ENCODE measurements at places on chromosomes 6 and 20.

- DNase-seq = no peak
Observed at GRCh38 chr6:25219216-25219916, 59.8 kb upstream of the CARMIL1 start.

GRCh38 chr6:75603106-75603420 is 1.4 kb downstream of the SENP6 start:
- no peak for DNase-seq

DNA sequence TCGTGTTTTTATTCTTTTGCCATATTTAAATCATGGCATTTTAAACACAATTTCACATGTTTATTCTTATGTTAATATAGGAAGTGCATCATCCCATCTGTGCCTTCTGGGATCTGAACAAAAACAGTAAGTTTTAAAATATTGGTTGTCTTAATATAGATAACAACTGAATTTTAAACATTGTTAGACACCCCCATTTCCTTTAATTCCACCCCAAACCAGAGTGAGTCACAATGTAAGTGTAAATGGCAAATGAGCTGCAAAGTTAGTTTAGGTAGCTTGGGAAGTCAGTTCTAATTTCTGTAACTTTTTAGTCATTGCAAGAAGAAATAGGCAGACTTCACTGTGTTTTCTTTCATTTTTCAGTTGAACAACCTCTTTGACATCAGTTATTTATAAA is 108.0 kb downstream of the ADGRG6 start:
- no peak for DNase-seq

GRCh38 chr6:34231566-34232336 is 4.9 kb upstream of the HMGA1 start:
- no peak for DNase-seq

GRCh38 chr6:150395388-150396009 is 26.7 kb downstream of the IYD start:
- DNase-seq = peak; percentile 37

GRCh38 chr20:62583424-62583920 is 58.8 kb upstream of the SLCO4A1 start:
- DNase-seq = no peak

DNA sequence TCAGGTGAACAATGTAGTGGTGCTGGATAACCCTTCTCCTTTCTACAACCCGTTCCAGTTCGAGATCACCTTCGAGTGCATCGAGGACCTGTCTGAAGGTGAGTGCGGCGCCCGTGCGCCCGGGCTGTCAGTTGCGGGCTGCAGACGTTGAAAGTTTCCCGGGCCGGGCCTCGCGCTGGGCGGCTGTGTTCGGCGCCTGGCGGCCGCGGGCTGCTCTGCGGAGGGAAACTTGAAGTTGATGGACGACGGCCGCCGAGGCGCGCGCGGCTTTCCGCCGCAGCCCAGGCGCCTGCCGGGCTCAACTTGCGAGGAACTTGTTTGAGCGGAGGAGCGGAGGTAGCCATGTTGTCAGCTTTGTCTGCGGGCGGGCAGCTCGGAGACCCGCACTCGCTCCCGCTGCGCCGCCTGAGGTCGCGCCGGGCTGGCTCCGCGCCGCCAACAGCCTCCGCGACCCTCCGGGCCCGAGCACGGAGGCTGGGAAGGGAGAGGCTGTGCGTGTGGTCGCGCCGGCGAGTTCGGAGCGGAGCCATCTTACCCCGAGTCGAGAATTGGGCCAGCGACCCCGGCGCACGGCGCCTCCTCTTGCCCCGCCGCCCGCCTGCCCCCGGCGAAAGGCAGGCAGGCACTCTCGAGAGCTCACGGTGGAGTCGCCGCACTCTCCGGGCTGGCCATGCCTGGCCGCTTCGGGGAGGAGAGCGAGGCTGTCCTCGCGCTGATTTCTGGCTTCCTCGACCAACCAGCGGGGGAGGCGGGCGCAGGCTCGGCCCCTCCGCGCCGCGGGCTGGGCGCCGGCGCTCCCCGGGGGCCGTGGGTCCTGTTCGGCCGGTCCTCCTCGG is 691 bp downstream of the ASF1A start:
- DNase-seq = no peak

GRCh38 chr6:70131528-70131927 is 171.4 kb downstream of the COL9A1 start:
- no peak for DNase-seq

DNA sequence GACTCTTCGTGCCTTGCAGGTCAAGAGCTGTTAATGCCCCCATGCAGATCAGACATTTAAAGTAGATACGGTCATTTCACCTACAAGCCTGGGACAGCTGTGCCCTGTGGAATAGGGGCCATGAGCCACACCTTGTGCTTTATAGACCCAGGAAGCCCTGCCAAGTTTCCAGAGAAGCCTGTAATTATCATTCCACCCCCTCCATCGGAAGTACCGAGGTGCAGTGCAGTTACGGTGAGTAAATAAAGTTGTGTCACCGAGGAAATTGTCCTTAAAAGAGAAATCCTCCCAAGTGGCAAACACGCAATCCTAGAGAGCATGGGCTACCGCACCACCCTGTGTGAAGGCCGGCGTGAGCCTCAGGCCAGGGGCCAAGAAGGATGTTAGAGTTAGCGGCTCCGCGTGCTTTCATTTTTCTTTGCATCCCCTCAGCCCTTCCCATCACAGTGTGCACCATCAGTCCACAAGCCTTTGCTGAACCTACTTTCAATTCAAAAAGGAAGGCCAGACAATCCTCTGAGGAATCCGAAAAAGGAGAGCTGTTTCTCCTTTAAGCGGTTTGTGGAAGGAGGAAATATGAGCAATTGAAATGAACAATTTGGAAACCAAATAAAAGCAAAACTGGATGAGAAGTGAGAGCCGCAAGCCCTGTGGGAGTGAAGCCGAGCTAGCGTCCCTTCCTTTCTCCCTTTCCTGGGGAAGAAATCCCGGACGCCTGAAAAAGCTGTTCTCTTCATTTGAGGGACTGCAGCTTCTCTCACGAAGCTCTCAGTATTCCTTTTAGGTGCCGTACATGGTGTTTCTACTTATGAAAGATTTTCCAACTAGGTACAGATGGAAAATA is 183.3 kb upstream of the PDE10A start:
- no peak for DNase-seq

All from fibroblast of the conjunctiva (primary cell).